ENCODE measurements at places on chromosomes 13 and 19. TPM values are rescaled to one million over a fixed set of nuclear protein-coding genes. Genes with fewer than 3 reads are reported as not detected.

- peak; percentile 81 for DNase-seq
Measured at GRCh38 chr19:48991873-48992580, 1.1 kb downstream of the GYS1 start.

- no peak for DNase-seq
Measured at GRCh38 chr13:28607187-28607955, 51.6 kb upstream of the POMP start.

DNA sequence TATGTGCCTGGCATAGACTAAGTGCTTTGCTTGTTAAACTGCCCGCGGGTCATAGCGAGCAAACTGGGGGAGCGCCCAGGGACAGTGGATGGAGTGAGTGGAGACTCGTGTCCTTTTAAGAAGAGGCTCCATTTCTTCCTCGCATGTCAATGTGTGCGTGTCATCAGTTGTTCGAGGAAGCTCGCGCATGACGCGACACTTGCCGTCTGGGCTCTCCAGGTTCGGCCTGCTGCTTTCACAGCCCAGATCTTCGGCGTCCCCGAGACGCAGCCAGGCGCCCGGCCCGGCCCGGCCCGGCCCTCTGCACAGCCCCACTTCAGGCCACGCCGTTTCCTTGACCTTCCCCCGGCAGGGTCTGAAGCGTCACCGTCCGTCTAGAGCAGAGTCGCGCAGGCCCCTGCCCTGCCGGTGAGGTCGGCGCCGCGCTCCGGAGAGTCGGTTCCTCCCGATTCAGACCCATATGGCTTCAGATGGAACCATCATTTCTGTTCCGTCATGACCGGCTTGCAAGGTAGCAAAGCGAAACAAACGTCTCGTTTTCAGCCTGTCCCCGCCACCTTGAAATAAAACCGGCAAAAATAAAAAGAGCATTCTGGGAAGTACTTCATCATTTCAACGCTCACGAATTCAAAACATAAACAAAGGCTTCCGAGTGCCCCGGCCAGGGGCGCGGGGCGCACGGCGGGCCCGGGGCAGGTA is 599 bp upstream of the ARHGEF7 start:
- no peak for DNase-seq

- no peak for DNase-seq
Measured at GRCh38 chr19:10278935-10279334, 7.8 kb upstream of the ICAM4 start.

- no peak for DNase-seq
Measured at GRCh38 chr13:43294412-43294811, 271.0 kb downstream of the DNAJC15 start.

DNA sequence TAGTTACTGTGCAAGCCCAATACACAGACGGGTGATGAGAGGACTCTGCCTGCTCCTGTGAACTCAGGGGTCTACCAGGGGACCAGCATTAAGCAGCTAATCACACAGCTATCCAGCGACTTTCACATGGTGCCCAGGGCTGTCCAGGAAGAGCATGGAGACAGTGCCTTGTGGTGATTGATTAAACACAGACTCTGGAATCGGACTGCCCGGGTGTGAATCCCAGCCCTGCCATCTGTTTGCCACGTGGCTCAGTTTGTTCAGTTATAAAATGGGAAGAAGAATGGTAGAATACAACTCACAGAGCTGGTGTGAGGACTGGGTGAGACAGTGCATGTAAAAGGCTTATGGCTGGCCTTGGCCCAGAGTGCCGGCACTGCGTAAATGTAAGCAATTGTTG is 42.1 kb upstream of the NPAS1 start:
- no peak for DNase-seq

DNA sequence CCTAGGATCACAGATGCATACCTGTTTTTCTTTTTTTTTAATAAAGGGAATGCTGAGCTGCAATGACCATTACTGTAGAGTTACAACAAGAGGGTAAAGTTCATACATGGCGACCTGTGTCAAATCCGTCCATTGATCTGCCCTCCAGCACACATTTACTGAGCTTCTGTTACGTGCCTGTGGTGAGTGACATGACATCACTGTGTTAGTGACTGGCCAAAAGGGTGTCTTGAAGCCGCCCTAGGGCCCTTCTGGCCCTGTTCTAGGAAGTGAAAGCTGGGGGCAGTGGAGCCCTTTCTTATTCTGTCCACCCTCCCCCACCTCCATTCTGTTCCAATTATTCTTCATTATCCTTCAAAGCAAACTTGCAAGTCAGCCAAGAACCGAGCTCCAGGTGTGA is 66.3 kb downstream of the ZIC5 start:
- DNase-seq, result no peak

DNA sequence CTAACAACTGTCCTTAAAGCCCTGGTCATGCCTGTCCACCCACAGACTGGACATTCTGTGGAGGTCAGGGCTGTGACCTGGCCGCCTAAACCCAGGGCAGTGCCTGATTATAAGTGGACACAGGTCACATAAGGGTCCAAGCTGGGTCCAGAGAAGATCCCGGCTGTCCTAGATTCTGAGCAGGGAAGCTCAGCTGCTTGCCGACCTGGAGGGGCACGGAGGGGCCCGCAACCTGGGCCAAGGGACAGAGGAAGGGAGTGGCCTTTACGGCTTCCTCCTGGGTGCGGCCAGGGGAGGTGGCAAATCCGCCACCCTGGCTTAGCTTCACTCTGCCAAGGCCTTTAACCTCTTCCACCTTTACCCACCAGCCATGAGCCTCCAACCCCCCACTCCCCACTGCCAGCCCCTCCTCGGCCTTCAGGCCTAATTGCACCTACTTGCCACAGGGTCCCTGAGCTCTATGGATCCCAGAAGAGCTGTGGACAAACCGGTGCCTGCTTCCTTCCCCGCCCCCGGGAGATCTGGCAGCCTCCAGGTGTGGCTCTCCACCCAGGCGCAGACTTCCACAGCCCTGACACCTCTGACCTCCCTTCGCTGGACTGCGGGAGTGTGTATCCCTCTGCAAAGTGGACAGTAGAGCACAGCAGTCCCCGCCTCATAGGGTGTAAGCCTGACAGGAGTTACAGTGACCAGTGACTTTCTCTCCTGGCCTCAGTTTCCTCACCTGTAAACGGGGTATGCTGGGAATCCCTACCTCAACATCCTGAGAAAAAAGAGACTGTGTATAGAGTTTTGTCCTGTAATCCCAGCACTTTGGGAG is 1.7 kb downstream of the CD320 start:
- peak; percentile 41 for DNase-seq

- DNase-seq, result no peak
Measured at GRCh38 chr19:1262623-1263123, 6.5 kb upstream of the CIRBP start.

DNA sequence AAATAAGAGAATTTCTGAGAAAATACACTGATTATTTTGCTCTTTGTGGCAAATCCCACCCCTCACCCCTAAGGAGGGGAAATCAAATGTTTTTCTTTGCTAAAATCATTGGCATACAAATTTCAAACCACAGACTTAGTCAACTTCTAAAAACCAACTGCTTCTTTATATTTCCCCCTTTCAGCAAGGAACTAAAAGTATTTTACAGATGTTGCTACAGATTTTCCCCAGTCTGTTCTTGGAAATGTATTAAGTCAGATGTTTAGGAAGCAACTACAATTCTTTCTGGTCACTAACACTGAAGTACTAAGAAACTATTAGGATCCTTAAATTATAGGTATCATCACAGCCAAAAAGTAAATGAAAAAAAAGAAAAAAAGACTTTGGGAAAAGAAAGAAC is 6.9 kb downstream of the MTMR6 start:
- no peak for DNase-seq

DLL3 gene
- not detected for total RNA-seq

LILRB4 gene
- 3.1 TPM for total RNA-seq

OXGR1 gene
- total RNA-seq, result 3.7 TPM

ZNF709 gene
- total RNA-seq, result 3.9 TPM

THSD8 gene
- 4.4 TPM for total RNA-seq

SLAIN1 gene
- 9.5 TPM for total RNA-seq

RAB3A gene
- total RNA-seq, result 6.1 TPM

Data from ureter (tissue), 1 donor.